Hepatocyte (in vitro differentiated cells): ENCODE measurements at places on chromosomes 16 and 17.

DNA sequence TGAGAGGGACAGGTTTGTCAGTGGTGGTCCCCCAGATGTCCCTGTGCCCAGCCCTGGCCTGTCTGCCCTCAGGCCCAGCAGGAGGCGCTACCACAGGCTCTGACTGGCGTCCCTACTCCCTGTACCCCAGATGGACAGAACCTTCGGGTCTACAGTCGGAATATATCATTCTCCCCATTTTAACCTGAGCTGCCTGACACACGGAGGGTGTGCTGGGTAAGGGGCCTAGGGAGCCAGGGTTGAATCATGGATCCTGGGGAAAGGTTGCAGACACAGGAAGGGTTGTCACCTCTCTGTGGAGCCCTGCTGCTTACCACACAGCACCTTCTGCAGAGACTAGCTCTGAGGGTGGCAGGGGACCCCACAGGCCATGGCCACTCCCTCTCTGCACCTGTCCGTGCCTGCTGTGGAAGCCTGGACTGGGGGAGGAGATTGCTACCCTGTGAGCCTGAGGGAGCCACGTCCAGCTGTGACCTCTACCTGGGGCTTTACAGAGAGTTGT, 162.2 kb upstream of the ZNF267 start:
- no peak for DNase-seq

DNA sequence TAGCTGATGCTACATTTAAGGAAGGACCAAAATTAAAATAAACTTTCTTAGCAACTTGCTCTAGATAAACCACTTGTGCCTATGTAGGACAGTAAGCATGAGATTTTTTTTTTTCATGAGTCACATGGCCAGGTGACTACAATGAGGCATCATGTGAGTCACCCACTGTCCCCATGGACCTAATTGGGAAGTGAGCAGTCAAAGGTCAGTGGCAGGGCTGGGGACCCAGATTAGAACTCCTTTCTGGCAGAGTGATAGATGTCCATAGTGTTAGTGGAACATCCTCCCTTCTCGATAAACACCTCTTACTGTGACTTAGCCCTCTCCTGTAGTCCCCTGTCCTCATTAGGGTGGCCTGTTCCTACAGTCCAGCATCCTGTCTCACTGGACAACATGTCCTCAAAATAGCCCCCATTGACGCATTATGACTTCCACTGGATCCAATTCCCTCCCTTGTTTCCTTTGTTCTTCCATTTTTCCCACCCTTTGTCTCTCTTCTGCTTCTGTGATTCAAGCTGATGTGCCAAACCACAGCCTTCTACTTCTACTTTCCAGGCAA, 12.4 kb downstream of the ITGB3 start:
- DNase-seq: peak; percentile 40

- no peak for DNase-seq
These were observed 38.1 kb upstream of the RHOT1 start for GRCh38 chr17:32104158-32104557.

DNA sequence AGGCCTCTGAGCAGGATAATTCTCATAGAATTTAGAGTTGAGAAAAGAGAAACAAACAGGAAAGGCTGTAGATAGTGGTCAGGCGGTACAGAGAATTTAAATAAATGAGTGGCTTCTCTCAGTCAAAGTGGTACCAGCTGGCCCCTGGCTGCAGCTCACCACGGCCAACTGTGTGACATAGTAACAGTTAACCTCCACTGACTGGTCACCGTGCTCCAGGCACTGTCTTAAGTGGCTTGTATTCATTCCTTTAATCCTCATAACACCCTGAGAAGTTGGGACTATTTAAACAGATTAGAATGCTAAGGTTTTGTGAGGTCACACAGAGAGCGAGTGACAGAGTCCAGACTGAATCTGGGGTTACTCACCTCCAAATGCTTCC, 108.9 kb downstream of the GNAO1 start:
- no peak for DNase-seq

DNA sequence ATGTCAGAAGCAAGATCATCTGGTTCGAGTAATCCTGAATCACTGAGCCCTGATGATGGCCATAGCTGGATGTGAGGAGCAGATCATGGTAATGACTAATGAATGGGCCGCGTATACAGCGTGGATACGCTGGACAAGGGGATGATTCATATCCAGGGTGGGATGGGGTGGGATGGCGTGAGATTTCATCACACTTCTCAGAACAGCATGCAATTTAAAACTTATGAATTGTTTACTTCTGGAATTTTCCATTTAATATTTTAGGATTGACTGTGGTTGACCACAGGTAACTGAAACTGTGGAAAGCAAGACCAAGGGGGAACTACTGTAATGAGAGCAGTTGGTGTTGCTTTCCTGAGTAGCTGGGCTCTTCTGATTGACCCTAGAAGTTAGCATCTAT, 225.5 kb downstream of the STX8 start:
- DNase-seq: no peak

- peak; percentile 95 for DNase-seq
These were observed at the start of gene ELP5 for GRCh38 chr17:7252176-7253043. Gene ELP5, plus strand, starts transcription at chr17:7252215. Its CDS starts 336 bp downstream, at chr17:7252551.

DNA sequence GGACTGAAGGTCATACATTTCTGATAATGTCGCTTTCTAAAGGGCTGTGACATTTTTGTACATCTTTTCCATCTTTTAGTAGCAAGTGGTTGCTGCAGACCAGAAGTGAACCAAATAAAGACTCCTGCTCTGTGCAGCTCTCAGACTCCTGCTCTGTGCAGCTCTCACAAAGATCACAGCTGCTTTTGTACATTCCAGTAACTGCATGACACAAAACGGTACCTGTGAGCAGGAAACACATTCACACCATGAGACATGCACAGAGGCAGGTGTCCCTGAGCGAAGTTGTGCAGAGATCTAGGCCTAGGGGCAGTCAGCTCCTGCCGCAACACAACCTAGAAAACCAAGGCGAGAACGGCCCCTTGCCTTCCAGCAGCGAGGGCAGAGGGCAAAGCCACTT, 67.5 kb downstream of the KLHDC4 start:
- DNase-seq: no peak

DNA sequence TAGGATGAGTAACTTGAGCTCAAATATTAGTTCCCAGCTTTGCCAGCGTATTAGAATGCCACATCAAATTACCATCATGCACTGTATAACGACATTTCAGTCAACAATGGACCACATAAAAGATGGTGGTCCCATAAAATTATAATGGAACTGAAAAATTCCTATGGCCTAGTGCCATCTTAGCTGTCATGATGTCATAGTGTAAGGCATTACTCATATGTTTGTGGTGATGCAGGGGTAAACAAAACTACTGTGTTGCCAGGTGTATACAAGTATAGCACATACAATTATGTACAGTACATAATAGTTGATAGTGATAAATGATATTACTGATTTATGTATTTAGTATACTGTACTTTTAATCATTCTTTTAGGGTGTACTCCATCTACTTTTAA, 54.4 kb upstream of the NETO2 start:
- no peak for DNase-seq

- no peak for DNase-seq
These were observed 197.2 kb downstream of the RGS9 start for GRCh38 chr17:65334406-65334805.

DNA sequence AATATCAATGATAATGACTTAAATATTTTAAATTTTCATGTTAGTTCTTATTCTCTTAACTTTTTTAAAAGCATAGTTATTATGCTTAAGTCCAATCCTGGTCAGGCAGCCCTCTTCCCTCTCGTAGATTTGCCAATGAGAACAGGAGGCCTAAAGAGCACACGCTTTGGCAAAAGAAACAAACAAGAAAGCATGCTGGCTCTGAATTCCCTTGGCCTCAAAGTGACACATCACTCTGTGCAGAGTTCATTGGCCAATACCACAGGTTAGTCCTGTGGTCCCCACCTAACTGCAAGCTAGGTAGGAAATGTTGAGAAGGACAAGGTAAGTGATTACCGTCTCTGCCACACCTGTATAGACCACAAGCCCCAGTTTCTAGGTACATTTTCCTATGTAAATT, 61.5 kb downstream of the MYO1D start:
- DNase-seq: no peak

- no peak for DNase-seq
These were observed 170.2 kb downstream of the CEP112 start for GRCh38 chr17:66021757-66022156.

- DNase-seq: no peak
These were observed 103.8 kb downstream of the ANKRD11 start for GRCh38 chr16:89386306-89387185.

DNA sequence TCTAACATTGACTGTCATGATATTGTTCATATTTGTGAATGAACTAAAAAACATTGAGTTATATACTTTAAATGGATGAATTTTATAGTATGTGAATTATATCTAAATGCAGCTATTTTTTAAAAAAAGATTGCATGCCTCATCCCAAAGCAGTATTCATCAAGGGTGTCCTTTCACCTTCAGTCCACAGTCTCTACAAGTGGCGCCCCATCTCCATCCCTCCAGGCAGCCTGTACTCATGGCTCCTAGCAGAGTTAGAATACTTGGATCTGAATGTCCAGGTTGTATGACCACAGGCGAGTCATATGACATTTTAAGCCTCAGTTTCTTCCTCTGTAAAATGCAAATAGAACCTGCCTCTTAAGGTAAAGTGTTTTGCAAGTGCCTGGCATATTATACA, 69.8 kb downstream of the TMEM100 start:
- no peak for DNase-seq

GRCh38 chr17:37662353-37662752, 19.1 kb upstream of the DDX52 start:
- no peak for DNase-seq

- DNase-seq: no peak
These were observed 14.3 kb downstream of the KATNIP start for GRCh38 chr16:27564224-27564623.

- no peak for DNase-seq
These were observed 24.3 kb downstream of the TK2 start for GRCh38 chr16:66525396-66526180.

- peak; percentile 87 for DNase-seq
These were observed 43.0 kb upstream of the TANGO6 start for GRCh38 chr16:68800257-68800875.

- no peak for DNase-seq
These were observed 70.6 kb downstream of the KATNIP start for GRCh38 chr16:27620541-27620940.

DNA sequence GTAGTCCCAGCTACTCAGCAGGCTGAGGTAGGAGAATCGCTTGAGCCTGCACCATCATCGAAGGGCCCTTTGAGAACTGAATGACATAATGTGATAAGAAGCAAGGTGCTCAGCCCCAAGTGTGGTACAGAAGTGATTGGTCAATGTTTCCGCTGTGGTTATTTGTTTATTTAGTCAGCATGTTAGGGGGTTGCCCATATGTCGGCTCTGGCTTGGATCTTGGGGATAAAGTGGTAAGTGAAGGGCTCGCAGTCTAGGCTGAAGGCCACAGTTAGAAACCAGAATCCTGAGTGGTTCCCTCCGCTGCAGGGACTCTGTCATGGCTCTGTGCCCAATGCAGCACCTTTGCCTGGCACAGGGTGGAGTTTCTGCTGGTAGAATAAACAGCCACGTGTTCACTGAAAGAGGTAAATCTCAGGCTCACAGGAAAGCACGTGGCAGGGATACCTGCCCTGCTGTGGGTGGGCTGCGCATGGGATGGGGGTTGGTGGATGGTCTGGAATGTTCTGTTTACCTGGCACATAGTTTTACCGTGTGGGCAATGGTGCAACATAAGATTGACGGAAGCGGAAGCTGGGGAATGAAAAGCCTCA, 35.4 kb downstream of the SYT17 start:
- DNase-seq: no peak

- DNase-seq: no peak
These were observed 7.3 kb upstream of the SMIM36 start for GRCh38 chr17:55518510-55518909.

GRCh38 chr17:41538565-41538991, 10.5 kb upstream of the KRT19 start:
- peak; percentile 52 for DNase-seq

DNA sequence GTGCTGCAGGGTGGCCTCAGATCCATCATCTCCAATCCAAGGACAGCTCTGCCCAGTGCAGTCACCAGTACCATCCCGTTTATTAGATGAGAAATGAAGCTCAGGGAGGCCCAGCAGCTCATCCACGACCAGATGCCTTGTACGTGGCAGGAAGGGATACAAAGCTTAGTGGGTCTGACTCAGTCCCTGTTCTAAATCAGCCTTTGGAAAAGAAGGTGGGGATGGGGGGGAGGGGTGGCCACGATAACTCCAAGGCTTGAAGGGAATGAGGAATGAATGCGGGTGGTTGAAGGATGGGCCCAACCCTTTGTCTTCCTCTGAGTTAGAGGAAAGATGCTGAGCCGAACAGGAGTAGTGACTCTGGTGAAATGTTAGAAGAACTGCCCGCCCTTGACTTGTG, 25.8 kb downstream of the LLGL2 start:
- DNase-seq: no peak

- DNase-seq: peak; percentile 69
These were observed 14.0 kb downstream of the CCR7 start for GRCh38 chr17:40551091-40551878.

GRCh38 chr17:50920891-50921586, 54.9 kb upstream of the TOB1 start:
- DNase-seq: no peak

DNA sequence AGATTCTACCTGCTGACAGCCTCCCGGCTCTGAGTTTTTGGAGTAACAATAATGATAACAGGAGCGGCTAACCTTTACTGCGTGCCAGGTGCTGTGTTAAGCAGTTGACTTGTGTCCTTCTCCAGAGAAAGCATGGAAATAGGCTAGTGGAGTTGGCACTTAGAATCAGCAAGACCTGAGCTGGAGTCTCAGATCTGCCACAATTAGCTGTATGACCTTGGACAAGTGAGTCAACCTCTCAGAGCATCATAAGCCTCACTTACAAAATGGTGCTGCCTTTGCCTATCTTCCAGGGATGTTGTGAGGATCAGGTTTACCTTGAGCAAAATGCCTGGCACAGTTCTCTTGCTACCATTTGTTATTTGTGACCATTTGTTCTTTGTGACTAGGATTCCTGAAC, 32.1 kb upstream of the TEX2 start:
- DNase-seq: no peak

GRCh38 chr16:87931504-87931903, 4.8 kb downstream of the CA5A start:
- DNase-seq: peak; percentile 40

- DNase-seq: peak; percentile 65
These were observed 668 bp downstream of the MMP15 start for GRCh38 chr16:58026139-58026704.

- no peak for DNase-seq
These were observed 266.2 kb upstream of the FOXF1 start for GRCh38 chr16:86244158-86244557.

DNA sequence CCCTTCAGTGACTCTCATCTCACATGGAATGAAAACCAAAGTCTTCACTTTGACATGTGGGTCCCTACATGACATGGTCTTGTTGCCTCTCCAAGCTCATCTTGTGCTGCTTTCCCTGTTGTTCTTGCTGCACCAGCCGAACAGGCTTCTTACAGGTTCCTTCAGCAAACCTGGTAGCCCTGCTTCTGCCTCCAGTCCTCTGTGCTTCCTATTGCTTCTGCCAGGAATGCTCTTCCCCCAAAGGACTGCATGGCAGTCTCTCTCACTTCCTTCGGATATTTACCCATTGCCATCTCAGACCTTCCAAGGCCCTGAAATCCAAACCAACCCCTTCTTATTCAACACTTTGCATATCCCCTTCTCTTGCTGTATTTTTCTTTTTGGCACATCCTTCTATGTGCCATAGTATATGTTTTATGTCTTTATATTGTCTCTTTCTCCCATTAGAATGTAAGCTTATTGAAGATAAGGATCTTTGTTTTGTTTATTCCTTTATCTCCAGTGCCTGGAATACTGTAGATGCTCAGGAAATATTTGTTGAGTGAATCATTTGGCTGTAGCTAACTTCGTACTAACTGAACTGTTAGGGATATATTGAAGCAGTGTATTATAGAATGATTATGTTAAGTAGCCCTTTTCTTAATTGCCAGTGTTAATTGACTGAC, 57.9 kb upstream of the SLC12A3 start:
- no peak for DNase-seq
